ENCODE measurements at places on chromosomes 6 and 20.

DNA sequence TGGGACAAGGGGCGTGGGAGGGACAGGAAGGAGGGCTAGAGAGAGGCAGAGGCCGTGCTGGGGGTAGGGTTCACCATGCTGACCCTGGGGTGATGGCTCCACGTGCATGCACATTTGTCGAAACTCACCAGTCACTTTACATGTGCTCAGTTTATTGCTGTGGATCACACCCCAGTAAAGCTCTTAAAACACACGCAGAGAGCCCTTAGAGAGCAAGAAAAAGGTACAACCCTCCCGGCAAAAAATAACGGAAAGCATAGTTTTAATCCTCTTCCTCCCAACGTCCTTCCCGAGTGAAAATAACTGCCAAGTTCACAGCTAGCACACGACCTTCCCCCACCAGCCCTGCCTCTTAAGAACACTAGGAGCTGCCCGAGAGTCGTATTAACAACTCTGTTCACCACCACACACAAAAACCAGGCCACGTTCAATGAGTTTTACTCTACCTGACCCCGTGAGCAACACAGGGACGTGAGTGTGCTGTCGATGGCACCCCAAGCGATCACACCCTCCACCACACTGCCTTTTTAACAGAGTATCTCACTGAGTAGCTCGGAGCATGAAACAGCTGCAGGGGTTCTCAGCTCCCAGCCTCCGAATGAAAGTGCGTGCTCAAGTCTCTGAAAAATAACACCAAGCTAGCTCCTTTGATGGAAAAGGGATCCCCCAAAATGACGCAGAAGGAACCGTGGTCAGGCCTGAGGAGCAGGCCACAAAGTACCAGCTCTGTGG is 39.7 kb downstream of the TAF4 start:
- DNase-seq, result no peak

DNA sequence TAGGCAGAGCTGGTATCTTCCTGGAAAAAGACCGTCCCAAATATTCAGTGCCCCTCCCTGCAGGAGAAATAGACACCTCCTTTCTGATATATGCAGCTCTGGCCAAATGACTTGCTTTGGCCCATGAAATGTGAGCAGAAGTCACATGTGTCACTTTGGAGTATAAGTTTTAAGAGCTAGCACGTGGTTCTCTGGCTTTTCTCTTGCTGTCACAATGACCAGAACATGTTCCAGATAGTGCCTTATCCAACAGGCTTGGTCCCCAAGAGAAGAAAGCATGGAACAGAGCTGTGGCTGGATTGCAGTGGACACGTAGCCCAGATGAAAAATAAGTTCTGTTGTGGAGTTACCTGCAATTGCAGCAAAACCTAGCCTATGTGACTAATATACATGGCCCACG is 40.4 kb downstream of the UNC5CL start:
- DNase-seq, result no peak

GRCh38 chr6:150006961-150007464 is 18.3 kb downstream of the RAET1L start:
- no peak for DNase-seq

DNA sequence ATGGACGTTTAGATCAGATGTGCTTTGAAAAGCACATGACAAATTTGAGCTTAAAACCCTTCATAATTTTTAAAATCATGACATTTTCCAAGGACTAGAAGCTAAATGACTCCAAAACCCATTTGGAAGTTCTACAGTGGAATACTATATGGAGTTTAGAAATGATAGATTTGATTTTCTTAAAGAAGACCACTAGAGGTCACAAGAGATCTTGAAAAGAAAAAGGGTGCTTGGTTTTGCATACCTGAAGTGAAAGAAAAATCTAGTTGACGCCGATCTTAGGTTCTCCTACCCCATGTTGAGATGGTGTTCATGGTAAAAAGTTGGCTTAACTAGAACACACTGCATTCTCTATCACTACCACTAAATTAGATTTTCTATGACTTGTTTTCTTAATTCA is 31.5 kb downstream of the CFAP61 start:
- DNase-seq, result peak; percentile 82

DNA sequence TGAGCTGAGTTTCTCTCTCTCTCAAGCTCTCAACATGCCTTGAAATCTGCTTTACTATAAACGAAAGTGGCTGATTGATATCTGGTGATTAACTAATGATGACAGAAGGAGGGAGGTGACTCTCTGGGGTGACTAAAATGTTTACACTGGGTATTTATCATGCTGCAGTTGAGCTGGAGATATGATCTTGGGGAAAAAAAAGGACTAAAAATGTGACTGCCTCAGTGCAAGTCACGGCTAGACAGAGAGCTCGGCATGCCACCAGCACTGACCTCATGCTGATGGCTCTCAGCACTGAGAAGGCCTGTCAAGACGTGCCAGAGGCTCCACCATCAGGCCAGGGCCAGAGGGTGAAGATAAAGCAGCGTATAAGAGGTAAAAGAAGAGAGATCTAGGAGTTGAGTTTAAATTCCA is 103.1 kb upstream of the SPACA1 start:
- DNase-seq, result no peak

GRCh38 chr6:10098756-10099528 is 315.9 kb downstream of the TFAP2A start:
- peak; percentile 18 for DNase-seq

DNA sequence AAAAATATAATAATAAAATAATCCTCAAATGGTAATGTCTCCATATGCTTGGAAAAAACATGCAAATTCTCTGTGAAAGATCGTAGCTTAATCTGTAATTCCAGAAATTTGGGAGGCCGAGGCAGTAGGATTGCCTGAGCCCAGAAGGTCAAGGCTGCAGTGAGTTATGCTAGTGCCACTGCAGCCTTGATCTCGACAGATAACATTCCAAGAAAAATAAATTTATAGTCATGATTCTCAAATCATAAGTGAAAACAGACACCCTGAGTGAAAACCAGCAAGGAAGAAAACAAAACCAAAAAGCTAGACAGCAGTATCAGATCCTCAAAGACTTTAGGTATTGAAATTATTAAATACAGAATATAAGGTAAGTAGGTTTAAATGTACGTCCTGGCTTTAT is 3.8 kb upstream of the MUC21 start:
- no peak for DNase-seq

GRCh38 chr20:34747479-34747878 is 43.3 kb downstream of the TP53INP2 start:
- DNase-seq, result no peak

DNA sequence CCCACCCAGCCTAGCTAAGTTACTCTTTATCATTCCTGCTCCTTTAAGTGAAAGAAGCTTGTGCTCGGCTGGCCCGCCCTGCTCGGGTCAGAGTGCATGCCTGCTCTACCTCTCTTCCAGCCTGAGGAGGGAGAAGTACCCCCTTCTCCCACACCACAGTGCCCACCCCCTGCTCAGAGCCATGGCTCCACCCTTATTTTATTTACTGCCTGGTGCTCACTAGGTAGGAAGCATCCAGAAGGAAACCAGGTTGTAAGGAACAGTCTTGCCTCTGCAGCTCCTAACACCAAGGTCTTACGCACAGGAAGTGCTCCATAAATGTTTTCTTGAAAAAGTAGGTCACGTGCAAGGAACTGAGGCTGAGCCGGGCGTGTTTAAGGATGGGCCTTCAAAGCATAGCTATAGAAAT is 105.7 kb upstream of the SNX9 start:
- no peak for DNase-seq

GRCh38 chr6:47335466-47335865 is 25.8 kb upstream of the TNFRSF21 start:
- no peak for DNase-seq

DNA sequence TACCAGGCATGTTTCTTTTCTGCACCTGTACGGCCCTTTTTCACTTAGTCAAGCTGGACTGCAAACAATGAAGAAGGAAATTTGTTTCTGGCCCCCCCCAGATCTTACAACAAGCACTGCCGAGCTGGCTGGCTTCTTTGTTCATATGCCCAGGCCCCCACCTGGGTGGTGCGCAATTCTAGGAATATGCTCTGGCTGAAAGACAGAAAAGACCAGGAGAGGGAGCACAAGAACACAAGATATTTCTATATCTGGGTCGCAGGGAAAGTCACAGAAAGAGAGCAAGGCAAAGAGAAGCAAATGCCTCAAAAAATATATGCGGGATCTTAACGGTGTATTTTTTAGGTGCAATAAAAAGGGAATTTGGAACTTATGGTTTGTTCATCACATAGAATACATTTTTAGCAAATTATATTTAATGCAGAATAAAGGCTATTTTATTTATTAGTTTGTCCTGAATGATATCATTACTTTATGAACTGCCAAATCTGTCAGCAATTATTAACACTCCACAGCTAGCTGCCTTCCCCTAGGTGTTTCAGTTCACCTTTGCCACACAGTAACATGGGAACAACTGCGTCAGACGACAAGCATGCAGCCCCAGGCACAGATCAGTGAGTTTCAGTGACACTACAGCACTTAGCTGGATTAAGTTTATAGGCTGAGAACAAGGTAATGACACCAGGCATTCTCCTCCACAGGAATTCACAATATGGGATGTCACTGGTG is 76.5 kb downstream of the GJA10 start:
- peak; percentile 63 for DNase-seq

DNA sequence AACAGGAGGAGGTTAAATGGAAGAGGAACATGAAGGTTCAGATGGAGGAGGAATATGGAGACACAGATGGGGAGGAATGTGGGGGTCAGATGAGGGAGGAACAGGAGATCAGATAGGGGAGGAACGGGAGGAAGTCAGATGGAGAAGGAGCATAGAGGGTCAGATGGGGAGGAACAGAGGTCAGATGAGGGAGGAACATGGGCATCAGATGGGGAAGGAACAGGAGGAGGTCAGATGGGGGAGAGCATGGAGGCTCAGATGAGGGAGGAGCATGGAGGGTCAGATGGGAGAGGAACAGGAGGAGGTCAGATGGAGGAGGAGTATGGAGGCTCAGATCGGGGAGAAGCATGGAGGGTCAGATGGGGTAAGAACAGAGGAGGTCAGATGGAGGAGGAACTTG is 290.6 kb downstream of the BMP7 start:
- DNase-seq, result no peak

GRCh38 chr6:38564301-38564700 is 75.4 kb downstream of the BTBD9 start:
- no peak for DNase-seq

GRCh38 chr20:37627060-37627766 is 66.6 kb upstream of the CTNNBL1 start:
- DNase-seq, result no peak

DNA sequence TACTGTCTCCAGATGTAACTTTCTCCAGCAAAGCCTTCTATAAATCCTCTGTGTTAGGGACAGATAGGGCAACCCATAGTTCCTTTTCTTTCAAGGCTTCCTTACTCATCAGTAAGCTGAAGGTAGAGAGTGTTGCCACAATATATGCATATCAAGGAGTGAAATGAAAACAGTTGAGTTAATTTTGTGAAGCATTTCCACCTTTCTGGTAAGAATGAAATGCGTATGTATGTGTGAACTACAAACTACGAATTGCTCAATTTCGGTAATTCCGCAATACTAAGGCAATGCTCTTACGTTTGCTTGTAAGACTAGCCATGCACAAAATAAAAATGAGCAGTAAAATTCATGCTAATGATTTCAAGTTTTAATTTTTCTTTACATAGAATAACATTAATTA is 61.2 kb upstream of the HBS1L start:
- no peak for DNase-seq

GRCh38 chr6:42427871-42428270 is 23.9 kb downstream of the TRERF1 start:
- no peak for DNase-seq

- DNase-seq, result no peak
Observed at GRCh38 chr20:12414446-12415274, 497.0 kb downstream of the BTBD3 start.

GRCh38 chr6:161074496-161075121 is 83.0 kb downstream of the MAP3K4 start:
- no peak for DNase-seq

DNA sequence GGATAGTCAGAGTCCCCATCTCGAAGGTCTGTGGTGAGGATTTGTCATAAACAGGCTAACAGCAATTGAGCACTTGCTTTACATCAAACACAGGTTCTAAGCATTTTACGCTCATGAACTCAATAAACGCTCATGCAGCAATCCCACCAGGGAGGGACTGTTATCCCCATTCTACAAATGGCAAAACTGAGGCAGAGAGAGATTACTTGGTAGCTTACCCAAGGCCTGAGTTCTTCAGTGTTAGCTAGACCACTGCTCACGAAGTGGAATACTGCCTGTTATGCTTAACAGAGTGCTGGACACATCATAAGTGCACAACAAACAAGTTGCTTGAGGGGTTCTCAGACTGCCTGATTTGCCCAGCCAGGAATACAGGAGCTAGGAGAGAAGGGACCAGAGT is 23.7 kb upstream of the TCP11 start:
- DNase-seq, result no peak

- DNase-seq, result peak; percentile 31
Observed at GRCh38 chr20:34834459-34834893, 9.0 kb upstream of the NCOA6 start.

GRCh38 chr6:37007340-37008043 is 2.0 kb downstream of the FGD2 start:
- no peak for DNase-seq

- DNase-seq, result peak; percentile 48
Observed at GRCh38 chr6:116210750-116211425, 43.0 kb downstream of the TSPYL4 start.

DNA sequence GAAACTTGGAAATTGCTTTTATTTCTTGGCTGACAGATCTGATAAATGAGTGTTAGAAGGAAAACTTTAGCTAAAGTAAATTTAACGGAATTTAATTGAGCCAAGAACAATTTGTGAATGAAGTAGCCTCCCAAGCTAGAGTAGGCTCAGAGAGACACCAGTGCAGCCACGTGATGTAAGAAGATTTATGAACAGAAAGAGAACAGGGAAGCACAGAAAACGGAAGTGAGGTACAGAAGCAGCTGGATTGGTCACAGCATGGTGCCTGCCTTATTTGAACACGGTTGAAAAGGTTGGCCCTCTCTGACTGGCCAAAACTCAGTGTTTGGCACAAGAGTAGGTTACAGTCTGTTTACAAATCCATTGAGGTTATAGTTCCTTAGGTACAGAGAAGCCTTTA is 29.5 kb upstream of the IFNGR1 start:
- DNase-seq, result no peak

- no peak for DNase-seq
Observed at GRCh38 chr6:38492031-38492430, 147.7 kb downstream of the BTBD9 start.

- DNase-seq, result no peak
Observed at GRCh38 chr6:124371974-124372475, 568.4 kb downstream of the NKAIN2 start.

DNA sequence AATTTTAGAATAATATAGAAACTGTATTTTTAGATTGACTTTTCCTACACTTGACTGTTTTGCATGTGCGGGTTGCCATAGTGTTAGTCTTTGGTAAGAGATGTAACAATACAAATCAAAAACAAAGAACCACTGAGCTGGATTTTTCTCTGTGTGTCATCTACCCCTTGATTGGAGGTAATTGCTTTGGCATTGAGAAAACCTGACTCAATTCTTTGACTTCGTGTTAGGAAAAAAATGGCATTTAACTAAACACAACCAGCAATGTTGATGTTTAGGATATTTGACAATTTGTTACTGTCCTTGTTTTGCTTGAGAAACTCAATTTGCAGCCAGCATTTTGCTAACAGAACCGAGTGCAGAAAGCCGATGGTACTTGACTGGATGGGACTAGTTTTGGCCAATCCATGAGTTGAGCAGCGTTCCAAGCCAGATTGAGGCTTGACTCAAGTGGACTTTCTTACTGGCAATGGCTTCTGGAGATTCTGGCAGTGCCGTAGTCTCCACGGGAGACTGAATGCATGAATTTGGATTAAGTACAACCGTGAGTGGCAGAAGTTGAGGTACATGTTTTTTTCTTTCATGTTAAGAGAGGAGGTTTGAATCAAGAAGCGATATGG is 17.1 kb downstream of the TPBG start:
- DNase-seq, result no peak

- no peak for DNase-seq
Observed at GRCh38 chr20:5013682-5014447, 12.6 kb upstream of the SLC23A2 start.

Data from DMS79 treated with DMSO at 0.1 percent for 48 hours (cell line).